ENCODE measurements at places on chromosomes 3 and 15. TPM values are rescaled to one million over a fixed set of nuclear protein-coding genes. Genes with fewer than 3 reads are reported as not detected.

The CPNE9 gene
- 0.98 TPM for total RNA-seq

The PLA2G4F gene
- total RNA-seq = 0.05 TPM

The IL16 gene
- 0.81 TPM for total RNA-seq

The LOXL1 gene
- 14.9 TPM for total RNA-seq

The SLC28A2 gene
- total RNA-seq = not detected

The GPR87 gene
- total RNA-seq = 3.8 TPM

The LIPC gene
- total RNA-seq = not detected

The GPR171 gene
- total RNA-seq = not detected

The USP13 gene
- 22.7 TPM for total RNA-seq

The BFSP2 gene
- total RNA-seq = not detected

The THUMPD3 gene
- total RNA-seq = 79.5 TPM

The ATP2B2 gene
- not detected for total RNA-seq

The C3orf85 gene
- total RNA-seq = not detected

The CRABP1 gene
- 0.47 TPM for total RNA-seq

The GOLGA8T gene
- total RNA-seq = not detected

The PPP1R14D gene
- not detected for total RNA-seq

The ACSBG1 gene
- 0.71 TPM for total RNA-seq

The TMEM158 gene
- total RNA-seq = 25.8 TPM

The MIX23 gene
- total RNA-seq = 76.2 TPM

The PLA2G4D gene
- total RNA-seq = 0.34 TPM

The PGBD4 gene
- 0.96 TPM for total RNA-seq

The ILDR1 gene
- 2.9 TPM for total RNA-seq

The BCL2A1 gene
- 0.44 TPM for total RNA-seq

Data from HCT116 (cell line).